ENCODE measurements at places on chromosomes 5 and 9.

DNA sequence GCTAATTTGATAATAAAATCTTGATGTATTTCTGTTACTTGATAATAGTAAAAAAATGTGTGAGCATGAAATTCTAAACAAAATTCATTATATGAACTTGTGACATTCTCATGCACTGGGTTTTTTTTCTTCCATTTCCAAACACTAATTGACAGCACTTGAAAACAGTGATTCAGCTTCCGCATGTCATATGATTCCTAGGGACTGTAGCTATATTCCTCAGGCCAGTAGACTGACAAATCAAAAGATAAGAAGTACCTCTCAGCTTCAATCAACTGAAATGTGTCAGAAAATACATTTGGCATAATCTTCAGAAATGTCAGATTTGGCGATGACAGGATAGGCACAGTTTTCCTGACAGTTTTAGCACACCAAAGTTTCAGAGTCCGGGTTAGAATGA is 52.5 kb downstream of the EFNA5 start:
- DNase-seq = no peak

DNA sequence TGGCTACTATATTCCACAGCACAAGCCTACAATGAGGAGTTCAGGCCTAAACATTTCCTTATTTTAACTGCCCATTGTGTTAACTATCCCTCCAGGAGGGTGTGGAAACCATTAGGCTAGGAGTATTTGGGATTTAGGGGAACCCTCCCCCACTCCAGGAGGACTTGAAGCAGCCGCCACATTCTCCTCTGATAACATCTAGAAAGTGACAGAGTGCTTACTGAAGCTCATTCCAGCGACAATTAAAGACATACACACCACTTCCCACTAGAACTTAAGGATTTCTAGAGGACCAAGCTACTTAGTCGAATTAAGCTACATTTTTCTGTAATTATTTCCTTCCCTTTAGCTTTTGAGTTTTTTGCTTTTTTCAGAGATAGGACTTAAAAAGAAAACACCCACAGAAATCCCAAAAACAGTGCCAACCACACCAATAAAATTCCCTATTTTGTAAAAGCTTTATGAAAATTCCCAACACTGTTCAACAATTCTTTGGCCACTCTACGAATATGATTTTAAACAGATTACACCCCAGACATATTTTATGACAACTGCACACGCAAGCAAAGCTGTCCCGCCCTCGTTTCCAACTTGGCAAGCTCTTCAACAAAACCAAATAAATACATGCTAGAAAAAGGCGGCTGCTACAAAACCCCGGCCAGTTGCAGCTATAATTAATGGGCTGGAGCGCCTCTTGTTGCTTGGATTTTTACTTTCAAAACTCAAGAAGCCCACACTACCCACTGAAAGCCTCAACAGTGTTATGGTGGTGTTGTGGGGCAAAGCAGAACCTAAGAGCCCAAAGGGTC is 4.5 kb downstream of the ROR2 start:
- no peak for DNase-seq

DNA sequence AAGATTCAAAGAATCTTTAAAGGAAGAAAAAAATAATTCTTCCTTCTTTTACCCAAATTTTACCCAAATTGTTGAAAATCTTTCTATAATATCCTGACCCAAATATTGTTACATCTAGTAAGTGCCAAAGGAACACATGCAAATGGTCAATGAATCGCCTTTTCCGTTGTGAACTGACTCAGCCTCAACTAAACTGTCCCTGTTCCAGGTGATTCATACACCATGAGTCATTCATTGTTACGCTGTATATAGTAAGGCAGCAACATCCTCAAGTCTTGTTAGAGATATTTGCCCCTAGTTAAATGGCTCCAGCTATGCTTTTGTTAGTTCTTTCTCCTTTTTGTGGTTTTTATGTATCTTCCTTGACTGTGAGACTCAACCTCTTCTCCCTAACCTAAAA is 9.7 kb downstream of the PTGER4 start:
- DNase-seq = peak; percentile 23

- peak; percentile 100 for DNase-seq
These were observed at the start of gene CCNB1 for GRCh38 chr5:69166686-69167492. Gene CCNB1, plus strand, starts transcription at chr5:69167150. Its CDS starts 113 bp downstream, at chr5:69167263.

DNA sequence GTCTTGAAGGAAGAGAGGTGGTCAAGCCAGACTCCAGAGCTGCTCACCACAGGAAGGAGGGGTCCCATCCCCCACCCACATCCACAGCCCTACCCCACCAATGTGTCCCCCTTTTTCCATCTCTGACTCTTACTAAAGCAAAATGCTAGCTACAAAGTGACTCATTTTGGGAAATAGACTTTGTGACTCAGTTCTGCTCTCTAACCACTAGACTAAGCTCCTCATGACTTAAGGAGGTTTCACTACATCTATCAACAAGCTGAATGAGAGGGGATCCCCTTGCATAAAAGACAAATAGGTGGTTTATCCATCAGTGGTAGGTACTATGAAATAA is 35.1 kb upstream of the ADRB2 start:
- DNase-seq = no peak
